ENCODE measurements at places on chromosomes 5 and 9. TPM values are rescaled to one million over a fixed set of nuclear protein-coding genes. Genes with fewer than 3 reads are reported as not detected.

BTNL8 gene
- not detected for total RNA-seq

FOXD4L5 gene
- total RNA-seq: not detected

KIF4B gene
- under 0.01 TPM for total RNA-seq

IFNK gene
- not detected for total RNA-seq

ALDOB gene
- total RNA-seq: not detected

GLRA1 gene
- total RNA-seq: not detected

FRMD3 gene
- total RNA-seq: 0.86 TPM

SHOC1 gene
- total RNA-seq: under 0.01 TPM

IGFBPL1 gene
- not detected for total RNA-seq

IPO11 gene
- 16.1 TPM for total RNA-seq

MAT2B gene
- total RNA-seq: 76.1 TPM

ROPN1L gene
- 1.8 TPM for total RNA-seq

TMEM252 gene
- not detected for total RNA-seq

HCN1 gene
- not detected for total RNA-seq

AQP7 gene
- not detected for total RNA-seq

STOML2 gene
- total RNA-seq: 330 TPM

MELK gene
- 33.4 TPM for total RNA-seq

HRH2 gene
- not detected for total RNA-seq

DND1 gene
- total RNA-seq: 0.18 TPM

DAB2IP gene
- total RNA-seq: 10.7 TPM

DRD1 gene
- not detected for total RNA-seq

SV2C gene
- total RNA-seq: not detected

DMRT1 gene
- 0.58 TPM for total RNA-seq

ZFP37 gene
- 1.9 TPM for total RNA-seq

PCDHGA5 gene
- total RNA-seq: 0.29 TPM

UCK1 gene
- 24.1 TPM for total RNA-seq

OR13D1 gene
- not detected for total RNA-seq

FOXD4L3 gene
- total RNA-seq: not detected

CDH18 gene
- total RNA-seq: not detected

RNF14 gene
- 57.9 TPM for total RNA-seq

TYRP1 gene
- total RNA-seq: not detected

LCN9 gene
- total RNA-seq: not detected

FAM221B gene
- total RNA-seq: not detected

SPINK7 gene
- total RNA-seq: not detected

PKD2L2 gene
- not detected for total RNA-seq

PCDHB15 gene
- total RNA-seq: 0.35 TPM

TRMT10B gene
- total RNA-seq: 3.9 TPM

LCN12 gene
- not detected for total RNA-seq

SLC25A48 gene
- total RNA-seq: not detected
